Daoy (cell line): ENCODE measurements at places on chromosomes 6 and 20. TPM values are rescaled to one million over a fixed set of nuclear protein-coding genes. Genes with fewer than 3 reads are reported as not detected.

DNA sequence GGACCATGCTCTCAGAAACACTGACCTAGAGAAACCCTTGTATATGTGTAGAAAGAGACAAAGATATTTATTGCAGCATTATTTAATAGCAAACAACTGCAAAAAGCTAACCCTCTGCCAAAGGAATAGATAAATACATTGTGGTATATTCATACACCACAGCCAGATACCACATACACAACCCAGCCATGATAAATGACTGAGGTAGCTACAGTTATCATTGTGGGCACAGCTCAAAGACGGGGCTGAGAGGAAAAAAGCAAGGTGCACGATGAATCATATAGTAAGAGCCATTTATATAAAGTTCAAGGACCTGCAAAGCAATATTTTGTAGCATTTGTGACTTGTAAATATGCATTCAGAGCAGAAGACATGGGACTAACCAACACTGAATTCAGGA, 30.8 kb downstream of the RSPO4 start:
- no peak for DNase-seq

DNA sequence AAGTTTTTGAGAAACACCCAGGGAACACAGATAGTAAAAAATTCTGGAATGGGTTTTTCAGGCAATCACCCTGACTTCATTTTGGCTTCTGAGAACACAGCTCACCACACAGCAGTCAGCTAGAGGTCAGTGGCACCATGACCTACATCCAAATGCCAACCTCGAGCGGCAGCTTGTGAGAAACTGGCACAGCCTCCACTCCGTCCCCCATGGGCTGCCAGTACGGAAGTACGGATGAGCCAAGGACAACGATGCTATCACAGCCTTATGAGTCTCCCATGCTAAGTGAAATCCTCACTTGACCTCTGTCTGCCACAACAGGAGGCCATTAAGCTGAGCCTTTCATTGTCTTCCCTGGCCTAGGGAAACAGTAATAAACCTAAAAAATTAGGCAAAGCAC, 32.0 kb downstream of the KIF16B start:
- DNase-seq, result no peak

GRCh38 chr6:138527411-138528088, 28.3 kb upstream of the NHSL1 start:
- DNase-seq, result no peak

DNA sequence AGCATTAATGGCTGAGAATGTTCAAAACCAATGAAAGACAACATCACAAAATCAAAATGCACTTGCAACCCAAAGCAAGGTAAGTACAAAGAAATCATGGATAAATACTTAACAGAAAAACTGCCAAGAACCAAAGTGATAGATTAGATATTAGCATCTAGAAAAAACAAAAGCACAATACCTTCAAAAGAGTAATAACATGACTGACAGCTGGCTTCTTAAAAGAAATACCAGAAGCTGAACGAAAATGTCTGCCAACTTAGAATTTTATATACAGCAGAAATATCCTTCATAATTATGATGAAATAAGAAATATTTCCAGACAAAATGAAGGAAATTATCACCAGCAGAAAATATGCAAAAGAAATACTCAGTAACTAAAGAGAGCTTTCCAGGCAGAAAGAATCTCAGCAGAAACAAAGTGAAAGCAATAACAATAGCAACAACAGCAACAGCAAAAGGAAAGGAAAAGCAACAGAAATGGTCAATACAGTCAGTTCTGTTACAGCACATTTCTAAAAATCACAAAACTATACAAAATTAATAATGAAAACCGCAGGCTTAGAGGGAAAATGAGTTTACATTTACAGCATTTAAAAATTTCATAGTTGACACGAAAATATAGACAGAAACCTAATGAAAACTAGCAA, 121.5 kb upstream of the MAN1A1 start:
- DNase-seq, result no peak

DNA sequence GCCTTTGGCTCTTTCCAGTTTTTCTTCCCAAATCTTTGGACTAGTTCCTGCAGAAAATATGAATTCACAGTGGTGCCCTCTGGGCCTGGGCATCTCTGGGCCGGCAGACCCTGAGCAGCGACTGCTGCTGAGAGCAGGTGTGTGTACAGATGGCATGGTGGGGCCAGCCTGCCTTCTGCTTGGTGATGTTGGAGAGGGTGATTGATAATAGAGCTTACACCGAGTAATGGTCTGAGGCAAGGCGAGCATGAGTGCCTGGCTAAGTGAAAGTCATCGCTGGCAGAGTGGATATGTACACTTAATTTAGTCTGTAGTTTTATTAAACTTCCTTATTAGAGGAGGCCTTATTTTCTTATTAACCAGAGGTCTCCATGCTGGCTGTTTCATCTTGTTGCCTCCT, 156.9 kb downstream of the CDKAL1 start:
- DNase-seq, result no peak

- DNase-seq, result no peak
These were observed 24.8 kb downstream of the TMX4 start for GRCh38 chr20:7994809-7995208.

DNA sequence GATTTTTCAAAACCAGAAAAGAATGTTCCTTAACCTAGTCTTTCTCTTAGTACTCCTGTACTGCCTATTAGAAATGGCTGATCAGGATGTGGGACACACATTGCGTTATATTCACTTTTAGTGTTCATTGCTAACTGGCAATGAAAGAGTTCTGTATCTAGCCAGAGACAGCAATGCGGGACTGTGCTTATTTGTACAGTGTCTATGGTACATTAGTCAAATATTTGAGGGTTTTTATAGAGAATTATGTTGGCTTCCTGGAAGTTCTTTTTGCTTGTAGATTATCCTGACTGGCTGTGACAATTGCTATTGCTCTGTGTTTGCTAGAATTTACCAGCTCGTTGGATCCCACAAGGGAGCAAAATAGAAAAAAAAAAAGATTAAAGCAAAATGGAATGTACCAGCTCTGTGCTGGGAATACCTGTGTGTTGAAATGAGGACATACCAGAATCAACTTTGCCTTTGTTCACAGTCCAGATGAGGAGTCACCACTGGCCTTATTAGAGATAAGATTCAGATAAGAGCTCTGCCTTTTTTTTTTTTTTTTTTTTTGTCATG, 22.4 kb upstream of the IFNGR1 start:
- DNase-seq, result peak; percentile 46

- no peak for DNase-seq
These were observed 145.9 kb downstream of the SYNDIG1 start for GRCh38 chr20:24615353-24615752.

- DNase-seq, result no peak
These were observed 330.7 kb downstream of the CDH26 start for GRCh38 chr20:60288945-60289344.

- DNase-seq, result no peak
These were observed 199.2 kb upstream of the PRDM1 start for GRCh38 chr6:105886814-105887544.

DNA sequence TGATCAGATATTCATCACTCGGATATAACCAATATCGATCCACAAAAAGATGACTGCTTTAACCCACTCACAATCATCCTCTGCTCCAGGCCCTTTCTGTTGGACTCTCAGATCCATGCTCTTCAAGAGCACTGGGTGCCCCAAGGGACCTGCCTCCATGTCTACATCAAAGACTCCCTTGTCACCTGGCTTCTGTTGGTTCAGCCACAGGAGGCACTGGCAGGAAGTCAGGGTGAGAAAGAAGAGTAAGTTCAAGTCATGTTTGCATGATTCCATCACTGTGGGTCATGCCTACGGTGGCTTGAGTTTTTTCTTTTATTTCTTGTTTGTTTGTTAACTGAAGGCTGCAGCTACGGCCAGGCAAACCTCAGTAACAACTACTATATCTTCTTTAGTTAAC, 243.3 kb downstream of the ADGRG6 start:
- no peak for DNase-seq

DNA sequence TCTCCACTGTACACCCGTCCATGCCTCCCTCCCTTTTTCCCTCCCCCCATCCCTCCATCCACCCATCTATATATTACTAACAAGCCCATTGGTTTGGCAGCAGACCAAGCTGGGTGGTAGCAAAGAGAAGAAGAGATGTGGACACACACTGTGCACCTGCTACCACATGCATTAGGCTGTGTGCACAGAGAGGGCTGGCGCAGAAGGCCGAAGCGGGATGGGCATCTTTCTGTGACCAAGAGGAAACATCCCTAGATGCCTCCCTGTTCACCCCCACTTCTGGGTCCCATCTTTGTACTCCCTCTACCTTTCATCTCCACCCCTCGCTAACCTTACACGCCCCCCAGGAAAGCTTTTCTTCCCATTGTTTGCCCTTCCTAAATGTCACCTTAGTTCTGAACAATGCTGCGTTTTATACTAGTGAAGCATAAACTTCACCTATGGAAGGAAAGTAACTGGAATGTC, 64.9 kb upstream of the AFDN start:
- DNase-seq, result no peak

DNA sequence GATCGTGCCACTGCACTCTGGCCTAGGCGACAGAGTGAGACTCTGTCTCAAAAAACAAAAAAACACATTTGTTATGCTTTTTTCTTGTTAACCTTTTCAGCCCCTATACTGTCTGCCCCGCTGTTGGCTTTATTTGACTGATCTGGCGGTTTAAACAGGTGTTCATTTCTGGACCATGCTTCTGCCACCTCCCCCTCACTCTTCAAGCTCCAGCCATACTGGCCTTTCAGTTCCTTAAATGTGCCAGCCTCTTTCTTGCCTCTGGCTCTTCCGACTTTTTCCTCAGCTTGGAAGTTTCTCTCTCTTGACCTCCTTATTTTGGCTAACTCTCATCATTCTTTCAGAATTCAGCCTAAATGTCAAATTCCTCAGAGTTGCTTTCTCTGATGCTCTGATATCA, 35.2 kb upstream of the TXLNB start:
- no peak for DNase-seq

DNA sequence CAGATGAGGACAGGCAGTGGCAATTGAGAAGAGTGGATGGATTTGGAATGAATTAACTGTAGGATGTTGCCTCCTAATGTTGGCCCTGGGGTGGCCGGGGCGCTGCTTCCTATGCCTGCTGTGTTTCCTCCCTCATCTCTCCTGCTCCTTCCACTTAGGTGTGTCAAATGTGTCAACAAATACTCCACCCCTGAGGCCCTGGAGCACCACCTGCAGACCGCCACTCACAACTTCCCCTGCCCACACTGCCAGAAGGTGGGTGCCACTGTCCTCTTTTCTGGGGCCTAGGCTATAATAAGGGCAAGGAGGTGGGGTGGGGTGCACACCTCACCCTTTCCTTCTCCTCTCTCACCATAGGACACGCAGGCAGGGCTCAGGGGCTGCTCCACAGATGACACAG, 30.0 kb upstream of the CHMP4B start:
- no peak for DNase-seq

GRCh38 chr6:75494290-75494689, 690 bp upstream of the FILIP1 start:
- no peak for DNase-seq

GRCh38 chr6:16228709-16229665, 9.4 kb upstream of the GMPR start:
- no peak for DNase-seq

GRCh38 chr6:6556738-6557503, 31.6 kb upstream of the LY86 start:
- peak; percentile 57 for DNase-seq

- no peak for DNase-seq
These were observed 48.9 kb downstream of the MYB start for GRCh38 chr6:135229996-135230395.

- DNase-seq, result peak; percentile 42
These were observed 207.9 kb upstream of the LAMP5 start for GRCh38 chr20:9306521-9306920.

DNA sequence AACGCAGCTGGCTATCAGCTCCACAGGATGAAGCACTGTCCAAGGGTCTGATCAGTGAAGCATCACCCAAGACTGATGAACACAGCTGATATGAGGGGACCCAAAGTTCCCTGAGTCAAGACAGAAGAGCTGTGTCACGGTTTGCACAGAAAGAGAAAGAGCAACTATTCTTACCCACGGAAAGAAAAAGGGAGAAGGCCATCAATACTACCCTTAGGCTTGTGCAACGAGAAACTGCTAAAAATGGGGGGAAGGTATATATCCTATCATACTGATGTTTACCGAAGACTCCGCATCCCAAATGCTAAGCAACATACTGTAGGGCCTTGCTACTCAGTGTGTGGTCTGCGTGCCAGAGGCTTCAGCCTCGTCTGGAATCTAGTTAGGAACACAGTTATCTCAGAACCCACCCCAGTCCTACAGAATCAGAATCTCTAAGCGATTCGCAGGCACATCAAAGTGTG, 665 bp downstream of the FASTKD5 start:
- DNase-seq, result no peak

- no peak for DNase-seq
These were observed 41.8 kb upstream of the TINAG start for GRCh38 chr6:54266400-54266923.

DNA sequence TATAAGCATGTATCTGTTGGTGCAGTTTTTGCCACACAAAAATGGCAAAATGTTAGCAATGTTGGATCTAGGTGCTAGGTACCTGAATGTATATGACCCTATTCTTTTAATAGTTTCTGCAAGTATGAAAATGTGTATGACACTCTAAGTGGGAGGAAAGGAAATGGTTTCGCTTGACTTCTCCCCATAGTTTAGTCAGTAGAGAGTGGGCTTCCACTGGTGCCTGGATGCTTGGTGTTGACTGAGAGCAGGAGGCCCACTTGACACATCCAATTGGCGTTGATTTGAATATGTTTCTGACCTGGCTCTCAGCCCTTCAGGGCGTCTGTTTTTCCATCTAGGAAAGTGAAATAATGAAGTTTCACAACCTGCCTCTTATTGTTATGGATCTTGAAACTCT, 41.8 kb upstream of the GABRR1 start:
- DNase-seq, result no peak

DNA sequence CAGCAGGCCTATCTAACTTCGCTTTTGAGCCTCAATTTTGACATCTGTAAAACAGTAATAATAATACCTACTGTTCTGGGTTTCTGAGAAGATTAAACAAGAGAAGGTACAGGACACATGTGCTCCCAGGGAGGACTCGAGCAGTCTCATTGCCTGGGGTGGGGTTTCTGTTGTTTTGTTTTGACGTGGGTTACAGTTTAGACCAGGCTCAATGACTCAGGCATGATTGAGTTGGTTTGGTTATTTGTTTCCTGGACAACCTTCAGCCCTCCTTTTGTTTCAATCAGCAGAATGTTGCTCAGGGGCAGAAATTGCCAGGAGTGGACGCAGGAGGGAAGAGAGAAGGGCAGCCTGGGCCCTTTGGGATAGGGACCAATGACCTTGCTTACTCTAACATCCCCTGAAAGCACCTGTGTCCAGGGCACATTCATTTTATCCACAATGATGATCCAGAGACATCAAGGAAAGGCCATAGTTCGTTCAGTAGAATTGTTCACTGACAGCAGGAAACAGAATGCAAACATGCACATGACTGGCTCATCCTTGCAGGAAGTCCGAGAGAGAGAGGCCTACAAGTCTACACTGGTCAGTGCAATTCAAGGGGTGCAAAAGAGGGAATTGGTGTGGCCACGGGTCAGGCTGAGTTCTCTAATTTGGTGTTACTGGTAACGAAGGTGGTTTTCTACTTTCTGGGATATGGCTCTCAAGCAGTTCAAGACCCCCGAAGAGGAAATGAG, 74.5 kb upstream of the MRPS10 start:
- DNase-seq, result peak; percentile 83

- DNase-seq, result peak; percentile 53
These were observed 54.2 kb downstream of the TBC1D7 start for GRCh38 chr6:13273931-13274706.

NMBR gene
- total RNA-seq, result not detected in 2 replicates

MDFI gene
- total RNA-seq, result 45.7 and 53.7 TPM in 2 replicates

ACTL10 gene
- 0.06 and 0.18 TPM in 2 replicates for total RNA-seq

ELOVL4 gene
- 2.5 and 4.2 TPM in 2 replicates for total RNA-seq

HLA-DQB1 gene
- total RNA-seq, result 0.23 and 0.51 TPM in 2 replicates

RSPH9 gene
- not detected in 2 replicates for total RNA-seq

LTB gene
- 2.1 TPM in 1 of 2 replicates, not detected in the other for total RNA-seq

BCAS4 gene
- total RNA-seq, result 10.9 and 16.1 TPM in 2 replicates

PAX1 gene
- under 0.01 and 0.12 TPM in 2 replicates for total RNA-seq

HLA-DQA1 gene
- 0.27 and 0.40 TPM in 2 replicates for total RNA-seq

PHACTR3 gene
- 0.06 TPM in 1 of 2 replicates, not detected in the other for total RNA-seq
